ENCODE measurements at places on chromosomes 5 and 9. TPM values are rescaled to one million over a fixed set of nuclear protein-coding genes. Genes with fewer than 3 reads are reported as not detected.

Gene TAF11L3
- total RNA-seq = not detected

Gene IL11RA
- 34.4 TPM for total RNA-seq

Gene ADGRD2
- not detected for total RNA-seq

Gene OR13J1
- not detected for total RNA-seq

Gene AGXT2
- not detected for total RNA-seq

Gene CD74
- total RNA-seq = 325 TPM

Measured in activated CD4-positive, alpha-beta T cell treated with anti-CD3 and anti-CD28 coated beads, Interleukin-2, amount 10 ng/mL, durations not matched to agents 24 days and 14 days (primary cell).